HS-5 (cell line): ENCODE measurements at places on chromosomes 2 and 18.

DNA sequence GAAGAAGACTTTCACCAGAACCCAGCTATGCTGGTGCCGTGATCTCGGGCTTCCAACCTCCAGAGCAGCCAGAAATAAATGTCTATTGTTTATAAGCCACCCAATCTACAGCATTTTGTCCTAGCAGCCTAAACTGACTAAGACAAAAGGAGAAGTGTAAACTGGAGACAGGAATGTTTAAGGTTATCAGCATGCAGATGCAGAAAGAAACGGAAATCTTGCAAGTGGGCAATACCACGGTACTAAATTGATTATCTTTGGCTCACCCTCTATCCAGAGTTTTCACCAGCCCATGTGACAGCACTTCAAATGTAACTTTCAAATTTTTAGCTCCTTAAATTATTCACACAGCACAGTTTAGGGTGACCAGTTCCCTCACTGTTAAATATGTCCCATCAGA, 5.7 kb upstream of the CAPN14 start:
- no peak for DNase-seq

DNA sequence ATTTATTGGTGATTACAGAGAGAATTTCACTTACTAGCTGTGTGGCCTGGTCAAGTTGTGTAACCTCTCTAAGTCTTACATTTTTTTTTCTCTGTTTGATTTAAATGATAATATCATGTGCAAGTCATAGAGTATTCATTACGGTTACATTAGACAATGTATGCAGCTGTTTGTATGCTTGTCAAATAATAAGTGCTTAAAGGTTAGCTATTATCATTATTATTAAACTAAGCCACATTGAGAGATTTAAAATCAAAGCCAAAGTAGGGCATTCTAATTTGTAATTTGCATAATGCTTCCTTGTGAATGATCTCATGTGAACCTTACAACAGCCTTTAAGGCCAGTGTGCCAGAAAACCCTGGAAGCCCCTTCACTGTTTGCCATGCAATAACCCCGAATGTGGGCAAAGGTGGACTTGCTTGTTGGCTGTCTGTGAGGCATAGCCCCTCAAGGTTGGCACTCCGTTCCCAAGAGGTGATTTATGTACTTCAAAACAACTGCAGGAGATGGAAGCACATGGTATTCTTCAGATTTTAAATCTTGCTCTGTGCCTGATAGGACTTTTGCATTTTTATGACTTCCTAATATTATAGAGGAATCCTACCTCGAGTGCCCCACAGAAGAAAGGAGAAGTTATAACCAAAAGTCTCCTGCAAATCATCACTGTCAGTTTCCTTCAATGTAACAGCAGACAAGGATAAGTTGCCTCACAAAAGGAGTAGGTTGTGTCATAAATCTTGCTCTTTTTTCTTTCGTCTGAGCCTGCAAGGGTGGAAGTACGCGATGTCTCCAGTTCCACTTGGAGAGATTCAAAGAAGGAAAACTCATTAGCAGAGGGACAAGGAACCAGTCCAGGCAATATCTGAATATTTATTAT, 272.0 kb downstream of the TGIF1 start:
- DNase-seq: no peak

DNA sequence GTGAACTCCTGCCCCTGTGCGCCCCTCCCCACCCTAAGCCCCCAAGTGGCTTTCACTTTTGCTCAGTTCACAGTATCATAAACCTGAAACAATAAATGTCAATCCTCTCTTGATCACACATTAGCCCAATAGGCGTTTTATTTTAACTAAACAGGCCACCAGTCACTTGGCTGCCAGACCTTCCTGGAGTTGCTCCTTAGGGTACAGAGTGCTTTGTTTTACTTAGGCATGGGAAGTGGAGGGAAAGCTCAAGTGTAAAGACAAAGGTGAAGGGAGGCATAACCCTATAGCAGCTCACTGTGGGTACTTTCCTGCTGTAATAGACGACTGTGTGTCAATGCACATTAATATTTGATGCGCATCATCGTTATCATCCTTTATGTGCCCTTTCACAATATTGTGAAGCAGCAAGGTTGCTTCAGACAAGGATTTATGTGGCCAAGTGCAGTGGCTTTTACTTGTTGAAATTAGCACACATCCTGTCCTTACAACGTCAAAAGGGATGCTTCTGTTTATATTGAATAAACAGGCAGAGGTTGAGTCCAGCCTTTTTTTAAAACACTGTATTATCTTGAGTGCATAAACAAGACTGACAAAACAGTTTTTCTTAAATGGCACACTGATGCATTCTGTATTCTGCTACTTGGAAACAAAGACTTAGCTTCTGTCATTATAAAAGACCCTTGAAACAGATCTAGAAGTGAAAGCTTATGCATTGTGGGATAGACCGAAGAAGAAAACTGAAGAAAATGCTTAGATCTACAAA, 168.5 kb downstream of the TMEFF2 start:
- no peak for DNase-seq

- DNase-seq: no peak
These were observed 22.2 kb upstream of the INPP4A start for GRCh38 chr2:98422449-98422848.

DNA sequence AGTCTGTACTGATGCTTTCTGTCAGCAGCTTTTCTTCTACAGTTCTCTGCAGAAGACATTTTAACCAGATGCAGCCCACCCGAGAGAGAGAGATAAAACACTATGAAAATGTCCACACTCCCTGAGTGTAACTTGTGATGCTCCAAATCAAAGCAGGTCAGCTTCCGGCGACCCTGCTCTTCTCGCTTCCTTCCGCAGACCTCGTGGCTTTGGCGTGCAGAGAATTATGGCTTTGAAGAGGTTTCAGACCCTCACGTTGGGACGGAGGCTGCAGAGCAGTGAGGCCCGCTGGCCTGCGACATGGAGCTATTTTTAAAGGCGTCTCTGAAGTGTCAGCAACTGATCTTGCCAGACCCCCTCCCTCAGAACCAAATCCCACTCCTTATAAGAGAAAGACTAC, 41.8 kb downstream of the TMEM163 start:
- DNase-seq: no peak

DNA sequence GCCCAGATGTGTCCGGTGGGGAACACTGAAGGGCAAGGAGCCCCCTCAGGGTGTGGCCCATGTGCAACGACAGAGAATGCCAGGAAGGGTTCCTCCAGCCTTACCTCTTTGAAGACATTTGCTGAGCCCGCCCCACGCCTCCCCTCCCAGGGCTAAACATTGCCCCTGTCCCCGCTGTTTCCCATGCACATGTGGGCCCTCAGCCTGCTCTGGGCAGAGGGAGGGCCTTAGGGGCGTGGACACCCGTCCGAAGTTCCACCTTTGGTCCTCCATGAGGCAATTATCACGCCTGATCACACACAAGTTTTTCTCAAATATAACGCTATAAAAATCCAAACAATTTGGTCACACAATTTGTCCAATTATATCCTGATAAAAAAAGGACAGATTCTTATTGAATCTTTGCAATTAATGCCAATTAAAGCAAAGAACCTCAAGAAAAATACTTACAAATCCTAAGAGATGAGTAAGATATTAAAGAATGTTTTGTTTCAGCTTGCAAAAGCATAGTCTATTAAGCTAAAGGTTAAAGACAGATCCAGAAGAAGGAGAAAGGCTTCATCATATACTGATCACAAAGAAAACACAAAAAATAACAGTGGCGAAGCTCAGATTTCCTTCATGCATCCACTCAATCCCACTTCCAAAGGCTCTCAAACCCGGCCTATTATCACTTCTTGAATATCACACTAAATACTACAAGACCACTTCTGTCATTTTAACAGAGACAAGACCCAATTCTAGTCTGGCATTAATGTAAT, 55.2 kb upstream of the LDLRAD4 start:
- no peak for DNase-seq
